A172 (cell line): ENCODE measurements at places on chromosomes 2 and 18. TPM values are rescaled to one million over a fixed set of nuclear protein-coding genes. Genes with fewer than 3 reads are reported as not detected.

DNA sequence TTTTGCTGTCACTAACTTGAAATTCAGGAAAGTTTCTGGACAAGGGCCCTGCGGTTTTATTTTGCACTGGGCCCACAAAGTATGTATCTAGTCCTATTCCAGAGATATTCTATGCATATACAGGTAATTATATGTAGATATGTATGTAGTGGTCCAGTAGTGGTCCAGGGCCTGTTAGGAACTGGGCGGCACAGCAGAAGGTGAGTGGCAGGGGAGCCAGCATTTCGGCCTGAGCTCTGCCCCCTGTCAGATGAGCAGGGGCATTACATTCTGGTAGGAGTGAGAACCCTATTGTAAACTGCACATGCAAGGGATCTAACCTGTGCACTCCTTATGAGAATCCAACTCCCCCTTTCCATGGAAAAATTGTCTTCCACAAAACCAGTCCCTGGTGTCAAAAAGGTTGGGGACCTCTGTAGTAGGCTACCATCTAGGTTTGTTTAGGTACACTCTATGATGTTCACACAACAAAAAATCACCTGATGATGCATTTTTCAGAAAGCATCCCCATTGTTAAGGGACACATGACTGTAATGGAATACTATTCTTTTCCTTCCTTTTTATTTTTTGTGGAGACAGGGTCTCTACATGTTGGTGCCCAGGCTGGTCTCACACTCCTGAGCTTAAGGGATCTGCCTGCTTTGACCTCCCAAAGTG lies 2.8 kb upstream of the PPP4R3B start:
- no peak for DNase-seq

LIMS3 gene
- 1.4 and 2.9 TPM in 2 replicates for total RNA-seq

GRCh38 chr18:48777026-48777743 lies 173.6 kb downstream of the SMAD7 start:
- peak; percentile 24 for DNase-seq

DNA sequence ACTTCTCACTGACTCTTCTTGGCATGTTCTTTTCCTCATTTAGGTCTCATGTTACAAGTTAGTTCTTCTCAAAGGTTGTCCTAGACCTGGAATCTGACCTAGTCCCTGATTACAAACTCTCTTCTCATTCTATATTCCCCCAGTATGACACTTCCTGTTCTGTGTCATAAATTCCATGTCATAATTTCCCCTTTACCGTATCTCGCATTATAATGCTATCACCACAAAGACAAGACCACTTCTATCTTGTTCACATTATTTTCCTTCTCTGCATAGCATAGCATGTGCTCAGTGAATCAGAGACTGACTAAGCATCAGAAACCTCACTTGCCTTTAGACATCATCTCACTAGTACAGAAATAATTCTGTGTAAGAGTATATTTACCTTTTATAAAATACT lies 63.6 kb upstream of the CAVIN2 start:
- peak; percentile 82 for DNase-seq

DNA sequence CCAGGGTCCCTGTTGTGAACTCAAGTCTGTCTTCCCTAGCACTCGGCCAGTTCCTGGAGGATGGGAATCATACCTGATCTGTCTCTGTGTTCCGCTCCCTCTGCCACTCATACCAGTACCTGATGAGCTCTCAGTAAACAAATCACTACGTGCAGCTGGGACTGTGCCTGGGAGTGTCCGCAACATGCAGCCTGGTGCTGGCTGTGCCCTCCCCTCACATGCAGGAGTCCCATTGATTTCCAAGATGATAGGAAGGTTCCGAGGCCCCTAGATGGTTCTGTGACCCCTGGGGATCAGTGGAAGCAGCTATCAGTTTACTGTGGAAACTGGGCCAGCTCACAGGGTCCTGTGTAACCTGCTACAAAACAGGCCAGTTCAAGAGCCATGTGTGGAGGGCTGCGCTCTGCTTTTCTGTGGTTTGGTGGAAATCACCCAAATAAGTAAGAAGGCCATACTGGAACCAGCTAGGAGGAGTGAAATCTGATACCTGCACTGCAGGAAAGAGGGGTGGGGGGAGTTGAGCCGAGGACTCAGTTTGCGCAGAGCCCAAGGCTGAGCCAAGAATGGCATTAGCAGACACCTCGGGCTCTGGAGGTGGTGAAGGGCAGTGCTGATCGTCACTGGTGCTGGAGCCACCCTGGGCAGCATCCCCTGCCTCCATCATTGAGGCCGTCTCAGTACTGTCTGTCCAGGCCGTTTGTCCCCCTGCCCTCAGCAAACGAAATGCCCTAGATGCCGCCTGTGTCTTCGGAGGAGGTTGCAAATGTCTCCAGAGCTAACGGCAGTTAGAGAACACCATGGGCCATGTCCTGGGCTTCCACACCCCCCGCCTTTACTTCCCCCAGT lies 93.3 kb downstream of the KLHL29 start:
- DNase-seq: no peak

NAPG gene
- total RNA-seq: 48.6 and 65.8 TPM in 2 replicates

APLF gene
- total RNA-seq: 3.7 and 6.8 TPM in 2 replicates

DNA sequence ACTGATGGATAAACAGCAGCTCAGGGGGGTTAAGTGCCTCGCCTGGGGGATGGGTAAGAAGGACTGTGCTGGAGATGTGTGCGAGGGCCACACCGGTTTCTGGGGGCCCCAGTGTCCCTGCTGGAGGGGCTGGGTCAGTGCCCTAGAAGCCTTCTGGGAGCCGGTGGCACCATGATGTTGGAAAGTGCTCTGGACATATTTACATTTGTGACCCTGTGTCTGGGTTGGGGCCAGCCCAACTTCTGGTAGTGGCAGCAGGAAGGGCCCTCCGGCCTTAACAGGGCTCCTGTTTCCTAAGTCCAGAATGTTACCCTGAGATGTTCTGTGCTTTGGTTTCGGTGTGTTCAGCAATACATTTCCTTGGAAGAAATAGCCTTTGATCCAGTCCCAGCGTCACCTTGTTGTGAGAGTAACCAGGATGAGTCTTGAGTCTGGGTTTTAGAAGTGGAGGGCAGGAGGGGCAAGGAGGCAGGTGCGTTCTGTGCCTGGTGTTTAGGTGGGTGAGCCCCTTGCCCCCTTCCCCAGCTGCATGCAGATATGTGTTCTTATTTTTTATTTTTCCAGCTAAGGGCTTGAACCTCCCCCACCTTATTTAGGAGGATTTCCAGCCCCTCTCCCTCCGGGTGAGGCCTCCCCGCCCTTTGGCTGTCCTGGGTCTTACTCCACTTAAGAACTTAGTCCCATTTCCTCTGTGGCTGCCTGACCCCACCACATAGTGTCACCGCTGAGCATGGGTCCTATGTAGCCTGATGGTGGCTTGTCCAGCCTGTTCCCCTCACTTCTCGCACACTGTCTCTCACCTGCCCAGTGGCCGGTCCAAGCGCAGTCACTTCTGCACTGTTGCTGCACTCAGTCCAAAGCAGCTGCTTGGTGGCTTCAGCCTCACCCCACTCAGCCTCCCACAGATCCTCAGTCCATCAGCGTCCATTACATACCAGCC lies 132.7 kb upstream of the HS6ST1 start:
- DNase-seq: no peak

DNA sequence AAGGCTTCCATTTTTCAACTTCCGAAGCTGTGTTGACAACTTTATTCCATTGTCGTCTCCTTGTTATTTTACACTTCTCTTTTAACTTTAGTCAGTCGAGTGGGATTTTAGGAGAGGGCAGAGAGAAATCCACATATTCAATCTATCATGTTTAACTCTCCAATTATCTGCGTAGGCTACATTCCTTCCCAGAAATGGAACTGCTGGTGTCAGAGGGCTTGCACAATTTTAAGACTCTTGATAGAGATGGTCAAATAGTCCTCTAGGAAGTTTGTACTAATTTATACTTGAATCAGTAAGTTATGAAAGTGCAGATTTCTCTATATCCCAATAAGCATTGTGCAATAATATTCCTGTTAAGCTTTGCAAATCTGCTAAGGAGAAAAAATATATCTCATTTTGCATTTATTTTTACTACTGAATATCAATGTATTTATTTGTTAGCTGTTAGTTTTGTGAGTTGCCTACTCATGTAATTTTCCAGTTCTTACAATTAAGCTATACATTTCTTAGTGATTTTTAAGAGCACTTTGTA lies 95.6 kb downstream of the CYP26B1 start:
- DNase-seq: no peak

DNA sequence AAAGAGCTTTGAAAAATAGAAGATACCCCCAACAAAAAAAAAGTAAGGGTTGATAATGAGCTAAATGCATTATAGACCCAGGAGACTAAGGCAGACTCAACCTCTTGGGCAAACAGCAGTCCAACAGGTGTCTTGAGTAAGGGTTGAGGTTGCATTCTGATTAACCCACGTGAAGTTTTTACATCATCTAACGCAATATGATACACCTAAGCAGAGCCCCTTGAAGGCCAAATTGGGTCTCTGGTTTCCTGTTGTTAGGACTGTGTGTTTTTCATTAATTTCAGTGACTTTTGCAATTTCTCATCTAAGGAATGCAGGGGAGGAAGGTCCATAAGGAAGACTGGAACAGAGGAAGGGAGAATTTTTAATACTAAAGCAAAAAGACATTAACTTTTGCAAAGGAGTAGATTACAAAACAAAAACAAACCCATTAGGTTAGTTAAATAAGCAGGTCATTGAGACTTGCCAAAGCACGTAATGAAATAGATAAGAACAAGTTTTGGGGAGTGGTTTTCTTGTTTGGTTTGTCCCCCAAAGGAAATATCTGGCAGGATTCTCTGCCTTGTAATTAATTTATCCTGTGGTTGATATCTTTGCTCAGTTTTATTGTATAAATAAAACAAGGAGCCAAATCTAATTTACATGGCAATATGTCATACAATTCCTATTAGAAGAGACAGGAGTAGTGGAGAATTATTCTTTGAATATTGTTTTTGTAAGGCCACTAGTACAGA lies 244.3 kb downstream of the ETAA1 start:
- no peak for DNase-seq

RAB6C gene
- total RNA-seq: not detected in 2 replicates

- DNase-seq: no peak
Observed at GRCh38 chr2:43405829-43406228, 179.4 kb upstream of the ZFP36L2 start.

DNA sequence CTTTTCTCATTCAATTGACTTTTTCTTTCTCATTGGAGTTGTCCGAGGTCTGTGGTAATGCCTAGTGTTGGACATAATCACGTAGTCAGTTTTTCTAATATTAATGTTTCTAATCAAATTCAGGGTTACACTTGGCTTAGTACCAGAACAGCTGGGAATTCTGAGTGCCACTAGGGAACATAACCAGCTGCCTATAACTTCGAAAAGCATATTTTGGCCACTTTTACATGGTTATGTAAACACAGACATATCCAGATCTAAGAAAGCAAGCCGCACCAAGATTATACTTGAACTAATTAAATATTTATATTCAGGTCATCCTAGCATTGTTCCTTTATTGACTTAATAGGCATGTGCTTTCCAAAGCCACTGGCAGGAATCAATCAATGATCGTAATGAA lies 91.1 kb upstream of the ARHGAP28 start:
- no peak for DNase-seq

DNA sequence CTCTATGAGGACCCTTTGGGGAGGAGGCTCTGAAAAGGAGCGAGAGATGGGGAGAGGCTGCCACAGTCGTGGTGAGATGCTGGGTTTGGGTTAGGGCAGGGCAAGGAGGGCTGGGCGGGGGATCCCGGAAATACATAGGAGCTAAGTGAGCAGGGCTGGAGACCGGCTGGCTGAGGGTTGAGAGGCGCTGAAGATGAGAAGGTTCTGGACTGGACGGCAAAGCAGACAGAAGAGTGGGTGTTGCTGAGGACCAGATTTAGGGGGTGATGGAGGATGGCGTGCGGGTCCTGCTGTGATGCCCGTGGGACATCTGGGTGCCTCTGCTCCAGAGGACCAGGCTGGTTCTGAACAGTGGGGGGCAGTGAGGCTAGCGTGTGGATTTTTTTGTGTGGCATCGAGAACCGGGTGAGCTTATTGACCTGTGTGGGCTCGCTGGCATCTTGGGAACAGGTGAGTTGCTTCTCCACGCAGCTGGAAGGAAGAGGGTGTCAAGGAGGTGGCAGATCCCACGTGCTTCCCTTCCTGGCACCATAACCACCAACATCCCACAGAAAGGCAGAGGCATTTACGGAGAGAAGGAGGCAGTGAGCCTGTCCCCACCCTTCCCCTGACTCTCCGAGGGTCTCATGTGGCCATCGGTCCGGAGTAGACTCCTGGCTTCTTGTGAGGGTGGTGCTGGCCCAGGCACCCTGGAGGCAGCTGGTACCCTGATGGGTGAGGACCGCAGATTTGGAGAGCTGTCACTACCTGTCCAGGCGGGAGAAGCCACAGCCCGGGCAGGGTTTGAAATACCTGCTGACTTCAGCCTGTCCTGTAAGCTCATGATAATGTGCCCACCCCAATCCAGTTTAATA lies 70.3 kb downstream of the ASB1 start:
- no peak for DNase-seq

GRCh38 chr2:122081751-122082150 lies 326.3 kb downstream of the TSN start:
- DNase-seq: no peak

DNA sequence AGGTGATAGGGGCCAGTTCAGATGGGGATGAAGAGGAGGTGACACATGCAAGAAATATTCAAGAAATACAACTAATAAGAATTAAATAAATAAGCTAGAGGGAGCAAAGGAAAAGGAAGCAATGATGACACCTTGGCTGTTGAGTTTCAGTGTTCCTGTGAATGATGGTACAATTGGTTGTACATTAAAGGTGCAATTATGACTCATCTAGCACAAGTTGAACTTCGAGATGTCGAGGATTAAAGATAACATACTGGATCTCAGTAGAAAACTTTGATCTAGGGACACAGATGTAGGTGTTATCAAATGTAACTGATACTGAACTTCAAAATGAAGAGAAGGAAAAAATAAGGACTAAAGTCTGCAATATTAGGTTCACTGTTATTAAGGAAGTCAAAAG lies 760.6 kb upstream of the CHAC2 start:
- peak; percentile 19 for DNase-seq

- DNase-seq: no peak
Observed at GRCh38 chr2:166891727-166892126, 3.4 kb downstream of the XIRP2 start.

DNA sequence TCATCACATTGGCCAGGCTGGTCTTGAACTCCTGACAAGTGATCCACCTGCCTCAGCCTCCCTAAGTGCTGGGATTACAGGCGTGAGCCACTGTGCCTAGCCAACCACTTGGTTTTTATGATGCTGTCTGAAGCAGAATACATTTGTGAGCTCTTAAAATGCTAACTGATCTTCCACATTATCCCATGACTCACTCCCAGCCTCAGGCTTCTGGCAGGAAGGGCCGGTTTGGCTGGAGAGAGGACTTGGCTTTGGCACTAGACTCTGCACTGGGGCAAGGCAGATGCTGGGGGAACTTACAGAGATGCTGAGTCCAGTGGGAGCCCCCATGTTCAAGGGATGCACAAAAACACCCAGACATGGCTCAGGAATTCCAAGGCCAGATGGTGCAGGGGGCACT lies 40.5 kb upstream of the SH3BP4 start:
- peak; percentile 47 for DNase-seq

ZNF514 gene
- total RNA-seq: 3.3 and 8.2 TPM in 2 replicates

DNA sequence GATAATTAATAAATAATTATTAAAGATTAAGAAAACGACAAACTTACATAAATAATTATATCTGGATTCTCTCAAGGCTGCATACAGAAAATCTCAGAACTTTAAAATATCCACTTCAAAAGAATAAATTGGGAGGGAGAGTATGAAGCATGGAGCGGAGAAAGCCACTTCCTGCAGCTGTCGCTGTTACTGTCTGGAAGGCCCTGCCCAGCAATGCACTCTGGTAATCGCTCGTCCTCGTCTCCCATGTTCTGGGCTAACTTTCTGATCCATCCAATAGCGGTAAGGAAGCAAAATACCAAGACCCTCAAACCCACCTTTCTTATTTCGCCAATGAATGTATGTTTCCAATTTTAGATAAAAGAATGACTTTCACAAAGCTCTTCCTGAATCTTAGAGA lies 26.7 kb downstream of the CYRIA start:
- no peak for DNase-seq

- DNase-seq: no peak
Observed at GRCh38 chr2:169778446-169778845, 20.2 kb upstream of the SSB start.
